Activated CD4-positive, CD25-positive, alpha-beta regulatory T cell treated with anti-CD3 and anti-CD28 coated beads, Interleukin-2, amount 50 U/mL, for 24 hours (primary cell): ENCODE measurements at places on chromosomes 1 and 21.

- ATAC-seq, result no peak
These were observed 10.2 kb upstream of the HNRNPR start for GRCh38 chr1:23354245-23354644.

- no peak for ATAC-seq
These were observed 69.0 kb upstream of the RAVER2 start for GRCh38 chr1:64675718-64676345.

DNA sequence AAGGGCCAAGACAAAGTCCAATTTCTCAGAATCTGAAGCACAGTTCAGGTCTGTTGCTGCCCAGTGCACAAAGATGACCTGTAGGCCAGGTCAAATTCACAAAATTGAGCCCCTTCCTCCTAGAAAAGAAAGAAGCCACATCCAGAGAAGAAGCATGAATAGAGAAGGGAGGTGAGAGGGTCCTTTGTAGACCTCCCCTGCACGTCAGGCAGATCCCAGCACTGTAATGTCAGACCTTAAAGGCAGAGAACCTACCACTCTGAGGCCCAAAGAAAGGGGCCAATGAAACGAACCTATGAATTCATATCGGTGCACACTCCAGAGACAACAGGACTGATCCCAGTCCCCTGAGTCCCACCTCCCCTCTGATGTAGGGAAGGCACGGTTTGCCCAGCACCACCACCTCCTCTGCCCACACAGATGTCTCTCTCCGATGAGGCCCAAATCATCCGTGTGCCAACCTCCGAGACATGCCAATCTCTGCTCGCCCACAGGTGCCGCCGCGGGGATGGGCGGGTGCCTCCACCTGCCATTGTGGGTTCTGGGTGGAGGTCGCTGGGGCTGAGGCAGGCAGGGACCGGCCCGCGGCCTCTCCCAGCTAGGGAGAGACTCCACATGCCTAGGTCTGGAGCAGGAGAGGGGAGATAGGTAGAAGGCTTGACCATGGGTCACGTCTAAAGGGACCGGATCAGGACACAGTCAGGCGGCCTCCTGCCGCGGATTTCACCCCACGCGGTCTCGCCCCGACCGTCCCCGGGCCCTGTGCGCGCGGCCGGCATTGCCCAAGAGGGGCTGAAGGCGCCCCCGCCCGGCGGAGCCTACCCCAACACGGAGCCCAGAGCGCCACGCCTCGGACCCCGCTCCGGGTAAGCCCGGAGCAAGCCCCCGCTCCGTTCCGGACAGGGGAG lies 42.1 kb downstream of the RRAGC start:
- ATAC-seq, result no peak

GRCh38 chr1:111571987-111572386 lies 47.6 kb upstream of the RAP1A start:
- no peak for ATAC-seq

- ATAC-seq, result no peak
These were observed 32.6 kb downstream of the RNF11 start for GRCh38 chr1:51268634-51269033.

DNA sequence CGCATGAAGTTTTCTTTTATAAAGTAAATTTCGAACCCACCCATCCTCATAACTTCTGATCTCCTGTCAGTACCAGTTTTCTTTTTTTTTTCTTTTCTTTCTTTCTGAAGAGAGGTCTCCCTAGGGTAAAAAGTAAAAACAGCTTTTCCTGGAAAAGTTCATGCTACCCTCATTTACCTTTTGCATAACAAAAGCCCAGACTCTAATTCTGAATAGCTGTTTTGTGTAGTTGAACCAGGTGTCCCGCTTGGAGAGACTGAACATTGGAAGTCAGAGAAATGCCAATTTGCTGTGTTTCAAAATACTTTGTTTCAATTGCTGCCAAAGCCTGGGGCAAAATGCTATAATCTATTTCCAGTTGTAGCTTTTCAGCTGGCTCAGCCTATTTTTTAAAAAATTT lies 113.7 kb upstream of the RUNX1 start:
- ATAC-seq, result no peak

DNA sequence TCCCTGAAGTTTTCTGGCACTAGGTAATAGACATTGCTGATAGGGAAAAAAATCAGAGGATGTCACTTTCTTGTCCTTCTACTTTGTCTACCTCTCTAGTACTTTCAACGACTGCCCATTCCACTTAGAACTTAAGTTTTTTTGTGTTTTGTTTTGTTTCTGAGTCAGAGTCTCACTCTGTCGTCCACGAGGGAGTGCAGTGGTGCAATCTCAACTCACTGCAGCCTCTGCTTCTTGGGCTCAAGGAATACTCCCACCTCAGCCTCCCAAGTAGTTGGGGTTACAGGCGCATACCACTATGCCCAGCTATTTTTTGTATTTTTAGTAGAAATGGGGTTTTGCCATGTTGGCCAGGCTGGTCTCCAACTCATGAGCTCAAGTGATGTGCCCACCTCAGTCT lies 79.2 kb downstream of the SGIP1 start:
- ATAC-seq, result no peak

DNA sequence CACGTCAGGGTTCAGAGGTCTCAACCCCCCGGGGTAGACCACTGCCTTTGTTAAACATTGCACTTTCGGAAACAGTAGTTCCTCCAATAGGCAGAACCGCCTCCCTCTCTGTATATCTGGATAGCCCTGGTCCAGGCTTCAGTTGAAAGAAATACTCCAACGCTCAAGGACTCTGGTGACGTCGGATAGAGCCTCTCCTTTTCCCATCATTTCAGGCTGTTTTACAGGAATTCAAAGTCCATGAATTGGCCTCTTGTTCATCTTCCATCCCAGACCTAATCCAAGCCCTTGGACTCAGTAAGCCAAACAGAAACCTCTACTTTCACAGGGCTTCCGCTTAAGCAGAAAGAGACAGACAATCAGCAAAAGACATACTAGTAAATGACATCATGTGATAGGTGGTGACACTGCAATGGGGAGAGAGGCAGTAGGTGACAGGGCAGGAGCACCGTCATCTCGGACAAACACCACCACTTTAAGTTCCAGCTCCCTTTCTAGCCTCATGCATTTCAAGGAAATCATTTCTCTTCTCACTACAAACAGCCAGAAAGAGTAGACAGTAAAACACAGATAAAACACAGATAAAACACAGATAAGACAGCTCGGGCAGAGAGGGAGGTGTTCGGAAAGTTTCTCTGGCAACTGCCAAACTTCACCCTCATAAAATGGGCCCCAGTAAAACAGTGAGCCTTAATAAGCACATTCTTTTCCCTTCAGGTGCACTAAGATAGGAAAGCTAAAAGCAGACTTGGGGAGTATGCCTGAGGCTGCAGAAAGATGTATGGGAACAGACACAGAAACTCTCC lies 2.3 kb upstream of the PLA2G2A start:
- ATAC-seq, result no peak

DNA sequence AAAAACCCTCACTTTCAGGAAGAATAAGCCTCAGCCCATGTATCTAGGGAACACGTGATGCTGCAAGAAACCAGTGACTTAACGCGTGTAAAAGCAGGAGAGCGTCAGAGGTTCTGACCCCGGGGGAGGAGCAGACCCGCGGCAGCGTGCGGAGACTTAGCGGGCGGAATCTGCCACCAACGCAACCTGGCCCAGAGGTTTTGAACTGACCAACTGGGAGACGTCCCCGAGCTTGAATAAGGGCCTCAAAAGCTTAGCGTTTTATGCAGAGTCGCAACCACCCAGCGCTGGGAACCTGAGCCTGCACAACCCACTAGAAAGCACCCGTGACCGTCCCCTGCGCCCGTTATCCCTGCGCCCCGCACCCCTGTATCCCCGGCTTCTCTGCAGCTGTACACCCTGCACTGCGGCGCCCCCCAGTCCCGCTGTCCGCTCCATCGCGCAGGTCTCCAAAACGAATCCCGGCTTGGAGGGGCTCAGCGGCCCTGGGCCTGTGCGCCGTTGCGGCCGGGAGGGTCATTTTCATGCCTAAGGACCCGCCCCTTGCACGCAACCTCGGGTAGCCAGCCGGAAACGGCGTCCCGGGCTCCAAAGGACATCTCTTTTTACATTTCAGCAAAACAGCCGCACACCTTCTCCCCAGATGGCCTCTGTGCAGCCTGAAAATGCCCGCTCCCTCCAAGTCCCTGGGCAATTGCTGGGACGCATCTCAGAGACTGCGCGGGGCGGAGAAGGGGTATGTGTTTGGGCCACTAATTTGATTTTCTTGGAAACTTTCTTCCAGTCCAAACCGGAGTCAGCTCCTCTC lies 29.4 kb upstream of the TRIM17 start:
- ATAC-seq, result peak; percentile 72

DNA sequence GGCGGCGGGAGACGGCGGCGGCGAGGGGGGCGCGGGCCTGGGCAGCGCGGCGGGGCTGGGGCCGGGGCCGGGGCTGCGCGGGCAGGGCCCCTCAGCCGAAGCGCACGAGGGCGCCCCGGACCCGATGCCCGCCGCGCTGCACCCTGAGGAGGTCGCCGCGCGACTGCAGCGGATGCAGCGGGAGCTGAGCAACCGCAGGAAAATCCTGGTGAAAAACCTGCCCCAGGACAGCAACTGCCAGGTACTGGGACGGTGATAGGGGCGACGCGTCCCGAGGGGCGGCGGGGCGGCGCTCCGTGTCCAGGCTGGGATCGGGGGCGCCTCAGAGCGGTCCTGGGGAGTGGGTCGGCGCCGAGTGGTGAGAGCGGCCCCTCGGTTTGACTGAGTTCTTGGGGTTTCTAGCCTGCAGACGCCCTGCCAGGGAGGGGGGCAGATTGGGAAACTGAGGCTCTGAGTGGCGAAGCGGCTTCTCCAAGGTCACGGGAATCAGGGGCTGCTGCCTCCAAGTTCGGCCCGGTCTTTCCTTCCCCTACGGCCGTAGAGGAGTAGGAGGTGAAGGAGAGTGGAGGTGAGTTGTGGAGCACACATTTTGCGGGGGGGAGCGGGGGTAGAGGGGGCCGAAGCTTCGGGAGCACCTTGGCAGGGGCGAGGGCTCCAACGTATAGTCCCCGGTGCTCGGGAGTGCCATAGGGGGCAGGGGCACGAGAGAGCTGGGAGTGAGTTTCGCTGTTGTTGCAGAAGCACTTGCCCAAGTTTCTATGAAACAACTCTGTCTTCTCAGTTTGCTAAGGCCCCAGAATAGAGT lies 508 bp downstream of the RAVER2 start:
- ATAC-seq, result peak; percentile 36

DNA sequence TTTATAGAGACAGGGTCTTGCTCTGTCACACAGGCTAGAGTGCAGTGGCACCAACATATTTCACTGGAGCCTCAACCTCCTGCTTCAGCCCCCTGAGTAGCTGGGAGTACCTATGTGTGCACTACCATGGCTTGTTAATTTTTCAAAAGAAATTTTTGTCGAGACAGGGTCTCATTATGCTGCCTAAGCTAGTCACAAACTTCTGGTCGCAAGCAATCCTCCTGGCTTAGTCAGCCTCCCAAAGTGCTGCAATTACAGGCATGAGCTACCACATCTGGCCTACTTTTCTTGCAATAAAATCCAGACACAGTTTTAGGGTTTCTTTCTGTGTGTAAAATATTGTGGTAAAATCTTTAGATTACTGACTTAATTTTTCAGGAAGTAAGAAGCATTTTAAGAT lies 27.9 kb upstream of the NTPCR start:
- no peak for ATAC-seq

GRCh38 chr1:161145832-161146231 lies 7.9 kb upstream of the UFC1 start:
- ATAC-seq, result no peak

DNA sequence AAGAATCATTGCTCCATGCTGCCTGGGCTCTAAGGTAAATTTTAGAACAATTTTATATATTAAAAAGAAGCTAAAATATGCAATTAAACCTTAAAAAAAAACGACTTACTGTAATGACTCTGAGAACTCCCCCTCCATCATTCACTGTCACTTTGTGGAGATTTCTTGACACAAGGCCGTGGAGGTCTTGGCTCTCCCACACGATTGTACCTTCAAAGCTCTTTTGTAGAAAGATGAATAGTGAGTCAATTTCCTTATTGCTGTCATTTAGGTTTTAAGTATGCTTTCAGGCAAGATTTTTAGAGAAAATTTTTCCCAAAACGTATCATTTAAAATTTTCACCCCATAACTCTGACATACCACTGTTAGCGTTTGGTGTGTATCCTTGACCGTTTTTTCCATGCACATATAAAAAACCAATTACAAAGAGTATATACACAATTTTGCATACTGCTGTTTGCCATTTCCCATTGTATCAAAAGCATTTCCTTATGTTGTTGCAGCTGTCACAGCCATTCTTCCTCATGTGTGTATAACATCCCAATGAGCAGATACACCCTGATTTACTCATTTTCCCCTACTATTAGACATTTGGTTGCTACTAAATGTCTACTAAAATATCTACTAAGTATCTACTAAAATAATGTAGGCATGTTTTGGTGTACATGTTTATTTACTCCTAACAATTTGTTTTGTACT lies 33.4 kb downstream of the B3GALNT2 start:
- ATAC-seq, result no peak

GRCh38 chr1:54499360-54500106 lies 48.5 kb upstream of the ACOT11 start:
- ATAC-seq, result peak; percentile 52

- no peak for ATAC-seq
These were observed 23.0 kb upstream of the POU2F1 start for GRCh38 chr1:167197692-167198091.

DNA sequence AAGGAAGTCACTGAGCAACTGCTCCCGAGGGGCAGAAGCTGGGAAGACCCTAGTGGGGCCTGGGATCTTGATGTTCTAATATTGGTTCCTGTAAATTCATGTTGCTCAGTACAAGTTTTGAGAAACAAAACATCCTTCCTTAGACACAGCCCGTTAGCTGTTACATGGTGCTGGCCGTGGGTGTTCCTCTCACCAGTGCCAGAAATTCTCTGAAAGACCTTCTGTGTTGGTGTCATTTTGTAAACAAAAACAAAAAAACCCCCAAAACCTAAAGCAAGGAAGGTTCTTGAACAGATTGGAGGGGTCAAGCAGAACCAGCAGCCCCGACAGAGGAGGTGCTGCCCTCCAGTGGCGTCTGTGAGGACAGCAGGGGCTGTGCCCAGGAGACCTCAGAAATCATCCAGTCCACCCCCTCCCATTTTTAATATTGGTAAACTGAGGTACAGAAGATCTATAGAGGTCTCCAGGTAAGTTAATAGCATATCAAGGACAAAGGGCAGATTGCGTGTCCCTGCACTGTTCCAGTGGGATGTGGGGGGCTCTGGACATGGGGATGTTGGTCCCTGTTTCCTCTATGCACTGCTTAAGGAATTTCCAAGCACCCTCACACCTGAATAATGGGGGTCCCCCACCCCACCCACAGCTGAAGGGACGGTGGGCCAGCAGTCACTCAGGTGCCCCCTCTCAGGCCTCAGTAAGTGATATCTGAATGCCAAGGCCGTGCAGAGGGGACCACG lies 38.2 kb downstream of the SLC2A7 start:
- ATAC-seq, result peak; percentile 71

- no peak for ATAC-seq
These were observed 43.0 kb downstream of the ATG4C start for GRCh38 chr1:62826901-62827300.

DNA sequence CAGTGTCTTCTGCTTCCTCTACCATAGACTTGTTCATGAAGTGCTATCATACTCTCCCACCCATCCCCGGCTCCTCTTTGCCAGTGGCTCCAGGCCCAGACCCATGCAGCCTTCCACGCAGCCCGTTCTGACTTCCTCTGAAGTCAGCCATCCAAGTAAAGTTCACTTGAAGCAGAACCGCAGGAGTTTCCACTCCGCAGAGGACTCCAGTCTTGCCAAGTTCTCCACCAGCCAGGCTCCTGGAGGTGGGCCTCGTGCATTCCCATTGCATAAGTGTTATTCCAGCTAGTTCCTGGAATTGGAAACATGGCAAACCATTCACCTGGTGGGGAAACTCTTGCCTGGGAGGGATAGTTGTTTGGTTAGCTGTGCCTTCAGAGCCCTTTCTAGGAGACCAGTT lies 185.1 kb downstream of the PLPP3 start:
- no peak for ATAC-seq

- ATAC-seq, result no peak
These were observed 152.2 kb upstream of the NR5A2 start for GRCh38 chr1:199875337-199875736.

- ATAC-seq, result no peak
These were observed at the start of gene FYB2 for GRCh38 chr1:56819387-56819899. Gene FYB2, minus strand, starts transcription at chr1:56819404. Its CDS starts 114 bp downstream, at chr1:56819290.
